ENCODE measurements at places on chromosomes 11 and 22.
A peak's percentile ranks its signal among the peaks of the same experiment; 100 is the strongest.

- DNase-seq = no peak
Measured at GRCh38 chr11:120079750-120080610, 57.9 kb downstream of the TRIM29 start.

DNA sequence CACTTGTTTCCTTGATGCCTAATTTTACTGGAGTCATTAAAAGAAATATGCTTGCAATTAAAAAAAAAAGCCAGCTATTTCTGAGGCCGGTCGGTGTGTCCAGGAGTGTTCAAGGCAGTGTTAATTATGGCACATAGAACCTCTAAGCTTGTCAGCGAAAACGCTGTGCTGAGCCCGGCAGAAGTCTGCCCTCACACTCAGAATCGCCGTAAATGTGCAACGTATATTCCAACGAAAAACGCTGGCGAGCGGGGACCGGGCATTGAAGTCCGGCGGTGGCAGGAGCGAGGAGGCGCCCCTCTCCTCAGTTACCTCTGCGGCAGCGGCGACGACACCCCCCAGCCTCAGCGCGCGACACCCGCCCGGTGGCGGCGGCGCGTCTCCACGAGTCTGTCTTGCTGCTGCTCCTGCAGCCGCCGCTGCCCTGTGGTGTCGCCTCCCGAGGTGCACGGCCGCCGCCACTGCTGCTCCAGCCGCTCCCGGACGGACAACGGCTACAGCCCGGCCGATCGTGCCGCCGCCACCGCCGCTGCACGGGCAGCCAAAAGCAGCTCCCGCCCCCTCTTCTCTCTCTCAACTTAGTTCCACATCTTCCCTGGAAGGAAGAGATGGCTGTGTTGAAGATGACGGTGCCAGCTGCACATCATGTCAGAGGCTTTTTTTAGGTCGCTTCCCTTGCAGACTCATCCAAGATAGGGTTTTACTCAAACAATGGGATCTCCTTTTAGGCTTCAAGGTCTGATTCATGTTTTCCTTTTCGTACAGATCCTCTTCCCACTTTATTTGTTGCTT lies 56.0 kb downstream of the JAM3 start:
- DNase-seq = peak; percentile 24

DNA sequence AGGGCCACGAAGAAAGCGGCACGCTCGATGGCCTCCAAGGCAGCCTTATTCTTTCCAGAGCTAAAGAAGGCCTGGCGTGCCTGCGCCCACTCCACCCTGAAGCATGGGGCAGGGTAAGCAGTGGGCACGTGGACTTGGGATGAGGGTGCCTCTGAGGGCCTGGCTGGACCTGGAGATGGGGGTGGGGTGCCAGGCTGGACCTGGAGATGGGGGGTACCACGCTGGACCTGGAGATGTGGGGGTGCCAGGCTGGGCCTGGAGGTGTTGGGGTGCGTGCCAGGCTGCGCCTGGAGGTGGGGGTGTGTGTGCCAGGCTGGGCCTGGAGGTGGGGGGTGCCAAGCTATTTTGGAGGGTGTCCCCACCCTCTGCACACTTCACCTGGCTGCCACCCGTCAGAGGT lies 5.3 kb downstream of the CPT1B start:
- DNase-seq = no peak

DNA sequence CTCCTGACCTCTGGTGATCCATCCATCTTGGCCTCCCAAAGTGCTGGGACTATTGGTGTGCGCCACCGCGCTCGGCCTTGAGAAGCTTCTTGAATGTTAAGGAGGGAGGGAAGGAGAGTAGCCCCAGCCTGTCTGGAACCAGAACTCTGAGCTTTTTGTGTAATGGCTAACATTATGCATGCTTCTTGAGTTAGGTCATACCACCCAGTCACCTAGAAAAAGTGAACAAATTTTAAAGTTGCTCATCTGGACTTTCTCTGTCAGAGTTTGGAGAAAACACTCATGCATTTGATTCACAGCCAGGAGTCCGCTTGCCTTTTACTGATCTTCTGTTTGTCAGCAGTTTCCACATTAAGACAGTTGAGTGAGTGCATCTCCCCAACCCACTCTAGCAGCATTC lies 82.1 kb downstream of the PPP6R3 start:
- DNase-seq = no peak

- no peak for DNase-seq
Measured at GRCh38 chr22:19678949-19679521, 35.3 kb upstream of the SEPTIN5 start.
